ENCODE measurements at places on chromosomes 12 and 14.

DNA sequence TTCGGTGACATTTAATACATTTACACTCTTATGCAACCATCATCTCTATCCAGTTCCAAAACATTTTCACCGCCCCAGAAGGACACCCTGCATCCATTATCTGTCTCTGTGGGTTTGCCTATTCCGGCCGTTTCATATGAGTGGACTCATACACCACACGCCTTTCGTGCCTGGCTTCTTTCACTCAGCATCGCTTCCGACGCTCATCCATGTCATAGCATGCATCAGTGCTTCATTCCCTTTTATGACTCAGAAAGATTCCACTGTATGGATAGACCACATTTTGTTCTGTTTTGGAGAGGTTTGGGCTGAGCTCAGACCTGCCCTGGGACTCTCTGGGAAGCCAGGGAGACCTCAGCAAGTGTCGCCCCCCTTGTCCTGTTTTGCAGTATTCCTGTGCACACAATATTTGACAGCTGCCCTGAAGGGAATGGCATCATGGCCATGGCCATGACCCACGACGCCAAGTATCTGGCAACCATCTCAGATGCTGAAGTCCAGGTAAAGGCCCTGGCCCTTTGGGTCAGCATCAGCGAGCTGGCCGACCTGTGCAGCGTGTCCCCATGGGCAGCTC lies 23.8 kb downstream of the CFAP251 start:
- DNase-seq, result no peak

DNA sequence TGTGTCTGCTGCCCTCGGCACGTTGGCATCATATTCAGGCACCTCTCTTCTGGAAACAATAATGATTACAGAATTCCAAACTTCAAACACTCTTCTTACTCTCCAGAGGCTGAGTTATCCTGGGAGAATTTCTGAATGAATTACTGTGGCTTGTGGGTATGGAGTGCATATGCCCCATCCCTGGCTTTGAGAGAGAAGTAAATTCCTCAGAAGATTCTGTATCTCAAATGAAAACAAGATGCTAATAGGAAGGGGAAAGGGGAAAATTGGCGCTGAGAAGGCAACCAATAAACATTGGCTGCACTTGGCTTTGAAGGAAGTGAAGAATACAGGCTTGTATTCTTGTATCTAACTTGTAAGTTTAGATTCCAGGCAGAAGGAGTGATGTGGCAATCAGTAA lies 132.0 kb upstream of the NOVA1 start:
- no peak for DNase-seq

- DNase-seq, result peak; percentile 16
These were observed 67.8 kb downstream of the CHGA start for GRCh38 chr14:92990456-92991430.

GRCh38 chr12:98123021-98123461 lies 392.3 kb upstream of the TMPO start:
- DNase-seq, result no peak

- DNase-seq, result no peak
These were observed 143.2 kb downstream of the PHLDA1 start for GRCh38 chr12:75888399-75888798.

DNA sequence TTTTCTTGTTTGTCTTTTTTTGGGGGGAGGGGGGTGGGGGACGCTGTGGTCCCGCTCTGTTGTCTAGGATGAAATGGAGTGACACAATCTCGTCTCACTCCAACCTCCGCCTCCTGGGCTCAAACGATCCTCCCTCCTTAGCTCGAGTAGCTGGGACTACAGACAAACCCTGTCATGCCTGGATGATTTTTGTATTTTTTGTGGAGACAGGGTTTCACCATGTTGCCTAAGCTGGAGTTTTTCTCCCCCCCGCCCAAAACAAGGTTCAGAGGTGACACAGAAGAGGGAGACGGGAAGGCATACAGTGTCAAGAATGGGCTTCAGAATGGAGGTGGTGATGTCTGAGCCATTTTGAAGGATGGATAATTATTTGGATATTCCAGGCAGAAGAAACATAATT lies 116.9 kb upstream of the ATF1 start:
- DNase-seq, result no peak

DNA sequence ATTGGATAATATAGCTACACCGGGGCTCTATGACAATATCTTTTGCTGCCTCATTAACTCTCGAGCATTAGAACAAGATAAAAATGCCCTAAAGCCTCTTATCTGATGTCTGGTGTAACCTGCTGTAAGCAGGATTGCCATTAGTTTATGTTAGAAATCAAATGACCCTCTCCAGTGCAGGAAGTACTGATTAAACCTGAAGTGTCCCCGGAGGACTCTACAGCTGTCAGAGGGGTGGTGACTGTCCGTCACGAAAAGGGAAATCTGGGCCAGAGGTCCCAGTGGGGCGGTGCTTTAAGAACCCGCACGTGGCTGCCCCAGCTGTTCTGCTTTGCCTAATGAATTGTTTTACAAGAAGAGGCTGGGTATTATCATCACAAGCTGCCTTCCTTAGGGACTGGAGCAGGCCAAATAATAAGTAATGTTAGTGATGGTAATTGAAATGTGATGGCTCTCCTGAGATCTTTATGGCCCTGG lies 55.7 kb downstream of the LIN52 start:
- DNase-seq, result peak; percentile 88

DNA sequence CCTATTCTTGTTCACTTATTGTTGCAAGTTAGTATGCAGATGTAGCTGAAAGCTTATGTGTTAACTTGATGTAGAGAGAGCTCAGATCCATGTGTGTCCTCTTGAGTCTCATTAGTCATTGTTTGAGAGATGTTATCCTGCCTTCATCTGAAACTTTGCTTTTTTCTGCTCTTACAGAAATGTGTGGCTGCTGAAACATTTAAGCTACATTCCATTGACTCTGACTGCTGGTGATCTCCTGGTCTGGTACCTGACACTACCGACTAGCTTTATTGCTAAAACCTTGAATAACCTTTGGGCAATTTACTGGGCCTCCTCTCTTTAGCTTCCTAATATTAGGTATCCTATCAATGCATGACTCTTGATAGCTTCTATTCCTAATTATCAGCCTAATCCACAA lies 705.6 kb upstream of the FOXG1 start:
- DNase-seq, result no peak

GRCh38 chr12:109512608-109513007 lies 35.2 kb downstream of the UBE3B start:
- DNase-seq, result no peak

- peak; percentile 85 for DNase-seq
These were observed 121.8 kb downstream of the SLC38A6 start for GRCh38 chr14:61102549-61103466.

Measured in NCI-H1092 treated with DMSO at 0.1 percent for 48 hours (cell line).